ENCODE measurements at places on chromosomes 16 and 17.
A peak's percentile ranks its signal among the peaks of the same experiment; 100 is the strongest.

DNA sequence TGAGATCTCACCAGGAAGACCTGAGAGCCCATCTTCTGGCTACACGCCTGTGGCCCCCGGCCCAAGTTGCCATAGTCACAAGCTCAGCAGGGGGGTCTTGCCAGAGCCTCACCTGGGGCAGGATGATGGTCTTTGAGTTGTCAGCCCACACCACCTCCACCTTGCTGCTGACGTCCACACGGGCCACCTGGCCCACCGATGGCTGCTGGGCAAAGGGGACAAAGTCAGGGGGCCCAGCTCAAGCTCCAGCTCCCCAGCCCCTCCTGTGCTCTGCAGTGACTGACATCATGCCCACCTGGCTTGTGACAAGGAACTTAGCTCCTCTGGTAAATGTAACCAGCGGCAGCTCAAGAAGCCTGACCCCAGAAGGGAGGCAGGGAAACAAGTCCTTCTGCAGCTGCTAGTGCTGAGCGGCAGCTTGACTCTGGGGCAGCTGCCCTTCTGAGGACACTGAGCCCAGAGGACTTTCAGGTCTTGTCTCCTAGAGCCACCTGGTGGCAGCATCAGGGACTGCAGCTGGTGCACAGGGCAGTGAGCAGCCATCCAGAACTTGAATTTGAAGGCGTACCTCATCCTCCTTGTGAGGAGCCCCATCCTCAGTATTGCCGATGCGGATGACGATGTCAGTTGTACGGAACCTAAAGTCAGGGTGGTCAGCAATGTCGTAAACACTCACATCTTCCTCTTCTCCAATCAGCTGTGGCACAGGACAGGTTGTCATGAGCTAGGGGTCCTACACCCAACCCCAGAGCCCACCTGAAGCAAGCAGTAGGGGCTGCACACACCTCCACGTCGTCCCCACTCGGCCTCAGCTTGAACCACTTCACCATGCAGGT lies 13.5 kb downstream of the SPHK1 start:
- DNase-seq: peak; percentile 97

DNA sequence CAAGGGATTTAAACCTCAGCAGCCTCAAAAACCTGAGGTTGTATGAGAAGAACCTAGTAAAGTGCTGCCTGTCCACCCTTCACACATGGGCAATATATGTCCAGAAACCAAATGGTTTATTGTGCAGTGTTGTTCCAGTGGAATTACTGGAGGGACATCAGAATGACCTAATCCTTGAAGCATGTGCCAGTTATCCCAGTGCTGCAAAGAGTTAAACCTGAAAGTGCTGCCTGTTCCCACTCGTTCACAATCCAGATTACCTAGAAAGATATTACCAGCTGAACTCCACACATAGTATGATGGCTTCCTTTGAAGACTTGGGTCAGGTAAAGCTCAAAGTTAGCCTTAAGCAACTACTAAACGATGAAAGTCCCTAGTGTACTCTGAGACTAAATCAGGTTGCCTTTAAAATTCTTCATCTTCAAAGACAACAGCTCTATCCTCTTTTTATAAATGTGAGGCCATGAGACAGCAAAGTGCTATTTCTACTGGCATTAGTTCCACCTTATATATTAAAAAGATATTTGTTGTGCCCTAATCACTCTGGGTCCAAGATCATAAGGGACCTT lies 133.1 kb downstream of the SNX11 start:
- DNase-seq: no peak

GRCh38 chr17:48457080-48457836 lies 27.2 kb upstream of the SKAP1 start:
- DNase-seq: peak; percentile 36

DNA sequence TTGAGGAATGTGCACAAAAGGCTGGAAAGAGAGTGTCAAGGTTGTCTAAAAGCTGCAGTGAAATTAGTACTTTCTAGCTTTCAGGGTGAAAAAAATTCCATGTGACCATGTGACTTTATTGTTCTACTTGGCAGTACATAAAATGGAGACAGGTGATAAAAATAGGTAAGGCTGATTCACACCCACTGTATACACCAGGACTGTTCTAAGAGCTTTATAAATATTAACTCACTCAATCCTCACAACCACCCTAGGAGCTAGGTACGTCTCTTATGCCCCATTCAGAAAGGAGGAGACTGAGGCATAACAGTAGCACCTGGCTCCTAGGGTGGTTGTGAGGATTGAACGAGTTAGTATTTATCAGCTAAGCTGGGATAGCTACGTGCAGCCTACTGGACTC lies 28.2 kb upstream of the DNAH17 start:
- peak; percentile 3 for DNase-seq

GRCh38 chr17:8163978-8164814 lies 1.4 kb upstream of the VAMP2 start:
- peak; percentile 95 for DNase-seq

GRCh38 chr16:67397036-67397801 lies 3.9 kb upstream of the TPPP3 start:
- DNase-seq: no peak

DNA sequence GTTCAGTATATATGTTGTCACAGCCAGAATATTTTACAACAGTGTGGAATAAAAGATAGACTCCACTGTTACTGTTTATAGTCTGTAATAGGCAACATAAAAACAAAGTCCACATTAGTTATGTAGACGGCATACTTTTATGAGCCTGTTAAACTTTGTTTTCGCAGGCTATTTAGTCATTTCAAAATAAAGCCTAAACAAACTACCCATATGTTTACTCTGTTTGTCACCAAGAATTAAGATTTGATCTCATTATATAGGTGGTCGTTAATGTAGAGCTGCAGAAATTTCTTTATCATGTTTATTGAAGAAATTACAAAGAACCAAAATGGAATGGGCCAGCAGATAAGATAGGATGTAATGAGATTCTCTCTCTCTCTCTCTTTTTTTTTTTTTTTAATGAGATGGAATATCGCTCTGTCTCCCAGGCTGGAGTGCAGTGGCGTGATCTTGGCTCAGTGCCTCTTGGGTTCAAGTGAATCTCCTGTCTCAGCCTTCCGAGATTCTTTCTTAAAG lies 943.8 kb upstream of the SOX9 start:
- DNase-seq: no peak

DNA sequence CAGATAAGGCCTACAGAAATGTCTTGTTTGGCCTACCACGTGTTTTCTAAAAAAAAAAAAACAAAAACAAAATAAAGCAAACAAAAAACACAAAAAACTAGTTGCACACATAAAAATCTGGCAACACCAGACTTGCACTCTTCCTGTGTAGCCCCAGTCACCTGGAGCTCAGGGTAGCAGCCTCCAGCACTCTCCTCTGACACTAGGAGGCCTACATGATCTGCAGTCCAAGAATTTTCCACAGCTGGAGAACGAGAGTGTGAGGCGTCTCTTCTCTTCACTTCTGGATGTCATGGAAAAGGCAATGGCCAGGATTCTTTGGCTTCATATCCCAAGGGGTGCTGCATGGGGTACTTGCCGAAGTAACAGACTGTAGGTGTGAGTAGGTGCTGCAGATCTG lies 310.2 kb upstream of the SALL1 start:
- no peak for DNase-seq

DNA sequence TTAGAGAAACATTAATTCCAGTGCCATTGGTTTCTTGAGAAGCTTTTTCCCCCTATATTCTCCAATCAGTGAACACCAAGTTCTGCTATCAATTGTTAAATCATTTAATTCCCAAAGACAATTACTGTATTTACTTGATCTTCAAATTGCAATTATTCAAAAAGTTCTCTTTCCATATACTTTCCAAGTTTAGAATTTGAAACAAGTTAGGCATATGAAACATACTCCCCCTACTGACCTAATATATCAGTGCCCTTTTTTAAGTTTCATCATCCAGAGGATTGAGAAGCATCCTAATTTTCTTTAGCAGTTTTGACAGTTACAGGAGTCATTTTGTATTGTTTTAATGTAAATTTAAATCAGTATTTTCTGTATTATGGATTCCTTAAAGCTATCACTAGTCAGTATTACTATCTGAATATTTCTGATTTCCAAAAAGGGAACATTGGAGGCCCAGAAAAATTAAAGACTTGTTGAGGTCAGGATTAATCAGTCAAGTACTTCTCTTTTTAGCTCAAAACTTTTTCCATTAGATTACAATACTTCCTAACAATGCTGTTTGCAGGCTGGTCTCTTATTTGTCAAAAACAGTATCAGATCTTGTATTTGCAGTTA lies 16.3 kb downstream of the MEIOC start:
- no peak for DNase-seq

DNA sequence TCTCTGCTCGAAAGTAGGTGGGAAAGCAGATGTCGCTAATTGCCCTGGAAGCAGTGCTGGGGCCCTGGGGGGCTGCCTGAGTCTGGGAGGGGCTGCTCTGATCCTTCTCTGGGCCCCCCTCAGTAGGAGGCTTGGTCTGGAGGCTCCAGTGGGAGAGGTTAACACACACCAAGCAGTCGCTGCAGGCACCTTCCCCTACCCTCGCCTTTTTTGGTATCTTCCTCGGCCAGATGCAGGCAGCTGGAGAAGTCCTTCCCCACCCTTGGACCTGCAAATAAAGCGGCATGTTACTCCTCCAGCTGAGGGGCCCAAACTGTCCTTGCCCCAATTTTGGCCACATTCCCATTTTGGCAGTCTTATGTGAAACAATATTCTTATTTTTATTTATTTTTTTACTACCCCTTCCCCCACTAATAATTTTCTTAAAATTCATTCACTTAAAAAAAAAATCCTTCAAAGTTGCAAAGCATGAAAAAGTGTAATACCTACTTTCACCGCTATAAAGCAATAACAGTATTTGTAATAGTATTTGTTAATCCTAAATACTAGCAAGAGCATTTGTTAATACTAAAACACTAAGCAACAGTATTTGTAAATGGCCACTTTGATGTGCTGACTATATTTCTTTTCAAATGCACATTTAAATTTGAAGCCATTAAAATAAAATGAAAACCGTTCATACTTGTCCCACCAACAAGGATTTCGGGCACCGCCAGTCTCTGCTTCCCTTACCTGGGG lies 15.0 kb downstream of the C16orf46 start:
- DNase-seq: no peak

DNA sequence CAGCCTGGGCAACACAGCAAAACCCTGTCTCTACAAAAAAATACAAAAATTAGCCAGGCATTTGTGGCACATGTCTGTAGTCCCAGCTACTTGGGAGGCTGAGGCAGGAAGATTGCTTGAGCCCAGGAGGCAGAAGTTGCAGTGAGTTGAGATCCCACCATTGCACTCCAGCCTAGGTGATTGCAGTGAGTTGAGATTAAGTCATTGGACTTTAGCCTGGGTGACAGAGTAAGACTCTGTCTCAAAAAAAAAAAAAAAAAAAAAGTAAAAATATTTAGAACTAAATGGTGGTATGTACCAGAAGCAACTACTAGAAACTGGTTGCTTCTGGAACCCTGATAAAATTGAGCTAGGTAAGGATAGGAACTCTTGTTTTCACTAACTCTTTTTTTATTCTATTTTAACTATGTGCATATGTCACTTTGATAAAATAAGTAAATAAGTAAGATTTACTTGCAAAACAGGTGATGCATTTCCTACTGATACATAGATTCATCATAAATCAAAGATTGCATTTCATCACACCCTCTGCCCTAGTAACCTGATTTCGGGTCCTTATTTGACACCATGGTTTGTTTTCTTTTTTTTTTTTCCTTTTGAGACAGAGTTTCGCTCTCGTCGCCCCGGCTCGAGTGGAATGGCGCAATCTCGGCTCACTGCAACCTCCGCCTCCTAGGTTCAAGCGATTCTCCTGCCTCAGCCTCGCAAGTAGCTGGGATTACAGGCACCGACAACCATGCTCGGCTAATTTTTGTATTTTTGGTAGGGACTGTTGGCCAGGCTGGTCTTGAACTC lies 66.0 kb downstream of the USP32 start:
- DNase-seq: no peak

DNA sequence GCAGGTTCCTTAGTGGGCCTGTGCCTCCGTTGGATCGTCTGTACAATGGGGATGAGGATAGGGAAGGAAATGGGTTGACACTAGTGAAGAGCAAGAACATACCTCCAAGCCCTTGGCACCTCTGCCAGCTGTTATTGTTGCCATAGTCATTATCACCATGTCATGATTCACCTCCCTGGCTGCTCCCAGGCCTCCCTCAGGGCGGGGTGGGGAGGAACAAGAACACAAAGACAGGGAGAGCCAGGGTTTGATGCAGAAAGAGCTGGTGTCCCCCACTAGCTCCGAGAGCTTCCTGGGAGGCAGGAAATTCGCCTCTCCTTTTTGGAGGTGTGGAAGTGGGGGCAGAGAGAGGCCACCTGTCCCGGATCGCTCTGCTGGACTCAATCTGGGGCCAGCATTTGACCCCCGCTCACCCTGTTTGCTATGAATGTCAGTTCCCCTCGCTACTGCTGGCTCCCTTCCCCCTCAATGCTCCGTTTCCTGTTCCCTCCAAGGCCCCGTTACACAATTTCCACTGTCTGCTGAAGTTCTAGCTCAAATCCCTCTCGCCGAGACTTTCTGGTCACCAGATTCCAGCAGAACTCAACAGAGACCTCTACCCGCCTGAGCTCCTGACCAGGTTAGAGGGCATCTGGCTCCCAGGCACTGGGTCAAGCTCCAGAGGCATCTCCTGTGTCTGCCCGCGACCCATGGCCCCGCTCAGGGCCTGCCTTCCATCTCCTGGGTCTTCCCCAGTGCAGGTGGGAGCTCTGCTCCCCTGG lies 9.1 kb downstream of the TIMP2 start:
- DNase-seq: no peak

DNA sequence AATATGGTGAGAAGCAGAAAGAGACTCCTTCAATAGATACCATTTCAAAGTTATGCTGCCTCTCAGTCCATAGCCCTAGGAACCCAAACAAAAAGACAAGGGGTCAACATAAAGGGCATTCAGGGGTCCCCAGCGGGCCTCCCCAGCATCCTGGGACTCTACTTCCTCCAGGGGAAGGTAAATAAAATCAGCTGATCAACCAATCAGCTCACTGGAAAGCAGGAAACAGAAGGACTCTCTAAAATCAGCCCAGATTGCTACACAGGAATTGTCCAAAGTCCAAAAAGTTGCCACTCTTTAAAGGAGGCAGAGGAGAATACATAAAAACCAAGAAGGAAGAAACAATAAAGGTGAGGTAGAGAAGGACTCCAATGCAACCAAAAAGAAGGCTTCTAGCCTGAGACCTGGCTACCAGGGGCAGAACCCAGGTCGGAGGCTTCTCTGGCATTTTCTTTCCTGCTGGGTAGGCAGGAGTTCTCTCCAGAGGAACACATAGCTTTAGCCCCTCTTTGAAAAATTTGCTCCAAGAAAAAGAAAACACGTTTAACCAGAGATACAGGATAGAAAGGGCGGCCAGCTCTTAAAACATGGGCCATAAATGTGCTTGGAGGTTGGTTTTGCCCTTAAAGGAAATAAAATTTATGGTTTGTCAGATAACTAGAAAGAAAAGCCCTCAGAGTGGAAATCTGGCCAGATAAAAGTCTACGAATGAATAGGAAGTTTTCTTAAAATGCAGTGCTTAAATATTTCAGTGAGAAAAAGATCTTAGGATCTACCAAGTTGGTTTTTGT lies 404.6 kb downstream of the SOX9 start:
- DNase-seq: no peak

DNA sequence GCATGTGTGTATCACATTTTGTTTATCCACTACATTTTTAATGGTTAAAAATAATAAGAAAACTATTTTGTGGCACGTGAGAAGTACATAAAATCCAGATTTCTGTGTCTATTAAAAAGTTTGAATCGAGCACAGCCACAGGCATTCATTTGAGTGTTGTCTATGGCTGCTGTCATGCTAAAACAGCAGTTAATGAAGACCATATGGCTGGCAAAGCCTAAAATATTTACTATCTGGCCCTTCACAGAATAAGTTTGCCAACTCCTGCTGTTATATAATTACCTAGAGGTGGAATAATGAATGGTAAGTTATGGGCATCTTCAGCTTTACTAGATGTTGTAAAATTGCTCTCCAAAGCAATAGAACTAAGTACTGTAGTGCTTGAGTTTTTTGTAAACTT lies 30.5 kb downstream of the TMEM98 start:
- no peak for DNase-seq

Measured in posterior cingulate gyrus (tissue), 11 donors.